ENCODE measurements at places on chromosomes 6 and 20.

- peak; percentile 26 for DNase-seq
Observed at GRCh38 chr20:63215101-63216040, 560 bp downstream of the YTHDF1 start.

GRCh38 chr6:143505537-143505936 lies 6.0 kb downstream of the FUCA2 start:
- DNase-seq: no peak

DNA sequence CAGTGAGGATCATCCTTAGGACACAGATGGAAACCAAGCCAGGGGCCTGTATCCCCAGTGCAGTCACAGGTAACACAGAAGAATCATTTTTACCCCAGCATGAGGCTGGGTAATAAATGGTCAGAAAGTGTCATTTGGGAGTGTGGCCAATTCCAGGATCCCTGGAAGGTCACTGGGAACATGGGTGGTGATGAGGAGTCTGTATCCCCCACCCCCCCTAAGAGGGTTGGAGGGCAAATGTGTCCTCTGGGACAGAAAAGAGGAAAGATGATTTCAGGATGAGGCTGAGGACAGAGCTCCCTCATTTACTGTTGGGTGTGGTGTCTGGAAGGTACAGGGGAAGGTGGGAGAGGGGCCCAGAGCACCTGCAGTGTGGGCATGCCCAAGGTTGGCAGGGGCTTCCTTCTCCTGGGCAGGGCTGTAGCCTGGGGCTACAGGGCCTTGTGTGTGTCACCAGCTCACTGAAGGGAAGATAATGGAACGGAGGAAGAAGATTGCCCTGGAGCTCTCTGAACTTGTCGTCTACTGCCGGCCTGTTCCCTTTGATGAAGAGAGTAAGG lies 34.5 kb downstream of the PLCG1 start:
- no peak for DNase-seq

GRCh38 chr6:83592770-83593394 lies 80.5 kb downstream of the PRSS35 start:
- DNase-seq: peak; percentile 28
